Breast epithelium (tissue), 4 donors: ENCODE measurements at places on chromosomes 13 and 19.

DNA sequence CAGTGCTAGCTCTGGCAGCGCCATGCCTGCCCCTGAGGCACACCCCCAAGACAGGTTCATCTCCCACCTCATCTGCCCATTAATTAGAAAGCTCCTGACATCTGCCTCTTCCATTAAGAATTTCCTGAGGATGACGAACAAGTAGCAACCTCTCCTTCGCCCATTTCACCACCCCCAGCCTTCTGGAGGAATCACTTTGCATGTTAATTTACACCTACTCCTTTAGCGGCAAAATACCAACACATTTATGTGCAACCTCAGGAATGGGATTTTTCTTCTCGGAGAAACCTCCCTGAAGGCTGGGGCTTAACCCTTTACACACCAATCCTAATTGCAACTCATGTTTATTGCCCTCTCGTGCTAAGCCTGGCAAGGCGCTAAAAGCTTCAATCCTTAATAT, 13.8 kb downstream of the SLC7A1 start:
- no peak overlapping the region for H3K27ac ChIP-seq
- no peak for DNase-seq
- no peaks in the 10 kb centered on the region for H3K4me1 ChIP-seq
- no peaks in the 10 kb centered on the region for H3K36me3 ChIP-seq

GRCh38 chr13:39483326-39483725, 119.7 kb downstream of the LHFPL6 start:
- H3K4me3 ChIP-seq, result no peak overlapping the region
- H3K36me3 ChIP-seq, result no peaks in the 10 kb centered on the region
- no peaks in the 10 kb centered on the region for H3K27me3 ChIP-seq
- H3K27ac ChIP-seq, result no peak overlapping the region
- no peaks in the 10 kb centered on the region for H3K4me1 ChIP-seq

GRCh38 chr19:13588957-13589833, 82.9 kb upstream of the CACNA1A start:
- H3K27ac ChIP-seq, result no peak overlapping the region
- no peak overlapping the region for H3K4me3 ChIP-seq
- DNase-seq, result peak; percentile 41
- H3K4me1 ChIP-seq, result no peaks in the 10 kb centered on the region
- peaks cover 18% of the 10 kb centered on the region for H3K27me3 ChIP-seq

DNA sequence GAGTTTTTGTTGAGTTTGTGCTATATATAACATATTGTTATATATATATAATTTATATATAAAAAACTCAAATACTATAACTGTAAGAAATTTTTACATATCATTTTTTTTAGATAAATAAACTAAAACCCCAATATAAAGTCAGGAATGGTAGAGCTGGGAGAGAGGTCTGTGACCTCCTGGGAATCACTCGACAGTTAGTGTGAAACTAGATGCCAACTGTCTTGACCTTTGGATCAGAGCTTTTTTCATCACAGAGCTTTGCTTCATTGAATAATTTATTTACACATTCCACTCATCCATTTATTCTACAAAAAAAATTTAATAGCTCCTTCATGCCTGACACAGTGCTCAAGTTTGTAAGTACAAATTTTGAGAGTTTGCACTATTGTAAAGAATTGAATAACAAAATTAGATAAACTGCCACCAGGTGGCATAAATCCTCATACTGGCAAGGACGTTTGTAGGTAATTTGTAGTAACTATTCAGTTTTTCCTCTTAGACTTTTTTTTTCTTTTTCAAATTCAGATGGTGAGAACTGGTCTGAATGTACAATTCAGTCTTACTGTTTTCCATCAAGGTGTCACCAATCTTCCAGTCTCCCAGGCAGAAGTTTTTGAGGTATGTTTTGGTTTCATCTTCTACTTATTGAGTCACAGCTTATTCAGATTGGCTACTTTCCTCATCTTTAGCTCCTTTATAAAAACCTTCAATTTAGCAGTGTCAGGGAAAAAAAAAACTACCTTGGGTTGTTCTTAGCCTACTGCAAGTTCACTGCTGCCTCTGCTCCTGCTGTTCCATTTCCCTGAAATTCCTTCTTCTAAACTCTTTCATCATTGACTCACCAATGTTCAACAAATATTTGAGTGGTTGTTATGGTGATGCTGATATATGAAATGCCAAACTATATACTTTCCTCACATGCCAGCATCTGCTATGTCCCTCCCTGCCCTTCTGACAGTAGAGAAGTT, 28.7 kb downstream of the LACC1 start:
- H3K4me3 ChIP-seq, result no peak overlapping the region
- no peak for DNase-seq
- H3K27me3 ChIP-seq, result no peaks in the 10 kb centered on the region
- no peaks in the 10 kb centered on the region for H3K4me1 ChIP-seq
- H3K27ac ChIP-seq, result no peak overlapping the region

GRCh38 chr19:7104747-7105447, 35.4 kb downstream of the ZNF557 start:
- no peak for DNase-seq
- no peak overlapping the region for H3K27ac ChIP-seq
- H3K27me3 ChIP-seq, result no peaks in the 10 kb centered on the region
- no peaks in the 10 kb centered on the region for H3K36me3 ChIP-seq

- no peak for DNase-seq
- H3K4me3 ChIP-seq, result no peak overlapping the region
- H3K4me1 ChIP-seq, result no peaks in the 10 kb centered on the region
- H3K27me3 ChIP-seq, result no peaks in the 10 kb centered on the region
- H3K27ac ChIP-seq, result no peak overlapping the region
Observed at GRCh38 chr13:43095771-43096719, 72.7 kb downstream of the DNAJC15 start.

- no peak for DNase-seq
- H3K27ac ChIP-seq, result no peak overlapping the region
- no peaks in the 10 kb centered on the region for H3K4me1 ChIP-seq
- H3K27me3 ChIP-seq, result no peaks in the 10 kb centered on the region
- H3K4me3 ChIP-seq, result no peak overlapping the region
- no peaks in the 10 kb centered on the region for H3K36me3 ChIP-seq
Observed at GRCh38 chr13:27411341-27411740, 13.1 kb upstream of the GTF3A start.

DNA sequence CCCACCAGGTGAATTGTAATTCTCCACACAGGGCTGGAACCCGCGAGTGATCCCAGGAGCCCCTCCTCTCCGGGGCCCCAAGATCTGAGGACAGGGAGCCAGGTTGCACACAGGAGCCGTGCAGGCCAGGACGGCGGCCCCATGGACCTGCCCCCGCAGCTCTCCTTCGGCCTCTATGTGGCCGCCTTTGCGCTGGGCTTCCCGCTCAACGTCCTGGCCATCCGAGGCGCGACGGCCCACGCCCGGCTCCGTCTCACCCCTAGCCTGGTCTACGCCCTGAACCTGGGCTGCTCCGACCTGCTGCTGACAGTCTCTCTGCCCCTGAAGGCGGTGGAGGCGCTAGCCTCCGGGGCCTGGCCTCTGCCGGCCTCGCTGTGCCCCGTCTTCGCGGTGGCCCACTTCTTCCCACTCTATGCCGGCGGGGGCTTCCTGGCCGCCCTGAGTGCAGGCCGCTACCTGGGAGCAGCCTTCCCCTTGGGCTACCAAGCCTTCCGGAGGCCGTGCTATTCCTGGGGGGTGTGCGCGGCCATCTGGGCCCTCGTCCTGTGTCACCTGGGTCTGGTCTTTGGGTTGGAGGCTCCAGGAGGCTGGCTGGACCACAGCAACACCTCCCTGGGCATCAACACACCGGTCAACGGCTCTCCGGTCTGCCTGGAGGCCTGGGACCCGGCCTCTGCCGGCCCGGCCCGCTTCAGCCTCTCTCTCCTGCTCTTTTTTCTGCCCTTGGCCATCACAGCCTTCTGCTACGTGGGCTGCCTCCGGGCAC, 3.9 kb downstream of the FFAR1 start:
- H3K27me3 ChIP-seq, result no peaks in the 10 kb centered on the region
- H3K4me1 ChIP-seq, result no peaks in the 10 kb centered on the region
- H3K4me3 ChIP-seq, result no peak overlapping the region
- peak; percentile 35 for DNase-seq

GRCh38 chr13:48575031-48575430, 42.2 kb upstream of the RCBTB2 start:
- peaks cover 2% of the 10 kb centered on the region for H3K4me1 ChIP-seq
- no peak overlapping the region for H3K4me3 ChIP-seq
- H3K36me3 ChIP-seq, result no peaks in the 10 kb centered on the region
- H3K27me3 ChIP-seq, result no peaks in the 10 kb centered on the region

DNA sequence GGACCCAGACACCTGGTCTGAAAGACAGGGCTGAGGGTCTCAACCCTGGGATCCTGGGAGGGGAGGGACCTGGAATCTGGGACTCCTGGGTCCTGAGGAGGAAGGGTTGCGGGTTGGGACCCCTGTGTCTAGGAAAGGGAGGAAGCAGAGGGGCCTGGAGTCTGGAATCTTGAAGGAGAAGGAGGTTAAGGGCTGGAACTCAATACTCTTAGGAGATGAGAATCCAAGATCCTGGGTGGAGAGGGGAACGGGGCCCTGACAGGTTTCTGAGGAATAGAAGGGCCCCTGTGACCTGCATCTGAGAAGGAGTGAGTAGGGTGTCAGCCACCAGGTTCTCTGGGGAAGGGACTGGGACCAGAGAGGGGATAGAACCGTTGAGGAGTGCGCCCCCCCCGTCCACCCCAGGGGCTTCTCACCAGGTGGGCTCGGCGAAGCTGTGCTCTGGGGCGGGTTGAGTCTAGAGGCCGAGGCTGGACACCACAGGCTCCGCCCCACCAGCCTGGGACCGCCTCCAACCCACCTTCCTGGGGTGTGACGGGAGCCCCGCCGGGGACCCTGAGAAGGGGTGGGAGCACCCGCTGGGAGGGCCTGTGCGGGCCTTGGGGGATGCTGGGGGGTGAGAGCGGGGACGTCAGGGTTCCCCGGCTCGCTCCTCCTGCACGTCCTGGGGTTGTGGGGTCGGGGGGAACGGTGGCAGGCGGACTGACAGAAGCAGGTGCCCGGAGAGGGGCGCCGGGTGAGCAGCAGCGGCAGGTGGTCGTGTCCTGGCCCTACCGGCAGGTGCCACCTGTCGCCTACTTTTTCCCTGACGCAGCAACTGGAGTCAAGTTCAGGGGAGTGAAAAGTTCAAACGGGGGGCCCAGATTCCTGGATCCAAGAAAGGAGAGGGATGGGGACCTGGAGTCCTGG, at the start of gene MAMSTR:
MAMSTR (minus strand) TSS at position 463 of the 909 bp plus-strand sequence. CDS start 694 bp downstream, outside the sequence.
- H3K27ac ChIP-seq, result peak within 1 kb of the TSS; percentile 86
- H3K27me3 ChIP-seq, result no peaks in the 10 kb centered on the region
- peak within 1 kb of the TSS; percentile 52 for H3K4me3 ChIP-seq
- H3K4me1 ChIP-seq, result peaks cover 9% of the 10 kb centered on the region
- DNase-seq, result no peak
- H3K36me3 ChIP-seq, result no peaks in the 10 kb centered on the region
